ENCODE measurements at places on chromosomes 5 and 9.

DNA sequence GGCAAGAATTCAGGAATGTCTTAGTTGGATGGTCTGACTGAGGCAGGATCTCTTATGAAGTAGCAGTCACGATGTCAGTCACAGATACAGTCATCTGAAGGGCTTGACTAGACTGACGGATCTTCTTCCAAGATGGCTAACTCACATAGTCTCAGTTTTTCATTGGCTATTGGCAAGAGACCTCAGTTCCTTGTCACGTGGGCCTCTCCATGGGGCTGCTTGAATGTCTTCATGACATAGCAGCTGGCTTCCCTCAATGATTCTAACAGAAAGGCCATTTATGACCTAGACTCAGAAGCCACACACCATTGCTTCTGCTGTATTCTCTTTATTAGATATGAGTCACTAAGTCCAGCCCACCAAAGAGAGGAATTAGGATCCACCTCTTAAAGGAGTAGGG, 4.7 kb downstream of the APC start:
- no peak for DNase-seq

- DNase-seq, result no peak
Observed at GRCh38 chr9:134157378-134157885, 6.9 kb downstream of the RNU6ATAC start.

GRCh38 chr5:116709082-116709481, 134.5 kb upstream of the SEMA6A start:
- DNase-seq, result no peak

- DNase-seq, result peak; percentile 43
Observed at GRCh38 chr5:17748201-17748600, 113.9 kb downstream of the TAF11L14 start.

DNA sequence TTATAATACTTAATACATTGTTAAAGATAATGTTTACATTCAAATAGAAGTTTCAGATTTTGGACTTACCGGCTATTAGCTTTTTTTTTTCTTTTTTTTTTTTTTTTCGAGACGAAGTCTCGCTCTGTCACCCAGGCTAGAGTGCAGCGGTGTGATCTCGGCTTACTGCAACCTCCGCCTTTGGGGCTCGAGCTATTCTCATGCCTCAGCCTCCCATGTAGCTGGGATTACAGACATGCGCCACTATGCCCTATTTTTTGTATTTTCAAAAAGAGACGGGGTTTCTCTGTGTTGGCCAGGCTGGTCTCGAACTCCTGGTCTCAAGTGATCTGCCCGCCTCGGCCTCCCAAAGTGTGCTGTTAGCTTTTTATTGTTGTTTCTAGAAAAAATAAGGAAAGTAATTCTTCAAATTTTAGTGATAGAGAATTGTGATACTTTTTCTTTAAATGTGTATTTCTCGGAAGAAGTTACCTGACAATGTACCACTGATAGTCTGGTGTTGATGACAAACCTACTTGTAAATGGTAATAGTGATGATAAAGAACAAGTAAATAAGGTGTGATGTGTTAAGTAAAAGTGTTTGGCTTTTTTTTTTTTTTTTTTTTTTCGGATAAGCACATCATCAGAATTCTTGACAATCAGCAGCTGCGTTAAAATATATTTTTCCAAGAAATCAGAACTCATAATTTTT, 2.7 kb downstream of the CDC42SE2 start:
- no peak for DNase-seq

GRCh38 chr9:112003538-112003937, 106.9 kb downstream of the UGCG start:
- no peak for DNase-seq

DNA sequence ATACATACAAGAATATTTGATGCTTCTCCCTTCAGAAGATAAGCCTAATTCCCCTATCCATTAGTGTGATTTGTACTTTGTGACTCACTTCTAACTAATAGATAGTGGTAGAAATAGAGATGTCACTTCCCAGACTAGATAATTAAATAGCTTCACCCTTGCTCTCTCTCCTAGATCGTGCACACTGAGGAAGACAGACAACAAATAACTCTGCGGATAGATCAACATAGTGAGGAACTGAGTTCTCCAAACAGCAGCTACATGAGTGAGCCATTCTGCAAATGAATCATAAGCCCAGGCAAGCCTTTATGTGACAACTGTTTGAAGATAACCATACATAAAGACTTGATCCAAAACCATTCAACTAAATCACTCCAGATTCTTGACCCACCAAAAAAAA, 1083.4 kb upstream of the C9orf72 start:
- DNase-seq, result no peak

DNA sequence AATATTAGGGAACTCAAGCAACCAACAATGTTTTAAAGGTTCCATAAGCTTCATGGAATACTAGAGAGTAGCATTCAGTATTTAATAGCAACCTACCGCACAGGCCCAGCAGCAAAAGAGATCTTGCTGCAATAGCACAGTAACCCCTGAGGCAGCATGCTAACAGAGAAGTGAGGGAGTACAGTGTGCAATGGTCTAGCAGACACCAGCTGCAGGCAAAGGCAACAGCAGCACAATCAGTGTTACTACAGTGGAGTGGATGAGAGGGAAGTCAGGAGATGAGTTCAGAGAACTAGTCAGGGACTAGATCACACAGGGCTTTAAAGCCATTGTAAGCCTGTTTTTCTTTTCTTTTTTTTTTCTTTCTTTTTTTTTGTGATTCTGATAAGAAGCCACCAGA, 2.8 kb downstream of the TICAM2 start:
- DNase-seq, result peak; percentile 82

DNA sequence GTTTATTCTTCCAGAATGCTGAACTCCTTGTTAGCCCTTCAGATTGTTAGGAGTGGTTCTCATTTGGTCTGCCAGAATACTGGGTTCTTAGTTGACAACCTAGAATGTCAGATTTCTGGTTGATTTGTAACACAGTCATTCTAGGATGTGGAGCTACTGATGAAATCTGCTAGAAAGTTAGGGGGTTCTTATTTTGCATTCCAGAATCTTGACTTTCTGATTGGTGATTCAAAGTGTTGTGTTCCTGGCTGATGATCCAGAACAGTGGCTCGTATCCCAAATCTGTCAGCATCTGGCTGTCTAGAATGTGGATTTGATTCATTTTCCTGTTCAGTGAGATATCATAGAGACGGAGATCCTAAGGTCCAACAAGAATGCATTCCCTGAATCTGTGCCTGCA, 21.9 kb downstream of the PTGS1 start:
- no peak for DNase-seq

DNA sequence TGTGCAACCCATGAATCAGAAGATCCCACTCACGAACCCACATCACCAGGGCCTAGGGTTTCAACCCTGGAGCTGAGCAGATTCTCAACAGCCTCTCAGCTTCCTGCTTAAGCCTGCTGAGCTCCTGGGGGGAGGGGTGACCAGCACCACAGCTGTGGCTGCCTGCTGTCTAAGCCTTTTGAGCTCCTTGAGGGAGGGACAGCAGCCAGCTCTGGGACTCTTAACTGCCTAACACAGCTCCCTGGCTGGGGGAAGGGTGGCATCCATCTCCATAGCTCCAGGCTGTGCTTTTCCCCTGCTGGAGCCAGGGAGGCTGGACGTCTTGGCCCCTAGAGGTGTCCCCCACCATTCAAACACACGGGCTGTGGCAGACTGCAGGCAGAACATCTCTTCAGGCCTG, 250.3 kb downstream of the DMAC1 start:
- no peak for DNase-seq

DNA sequence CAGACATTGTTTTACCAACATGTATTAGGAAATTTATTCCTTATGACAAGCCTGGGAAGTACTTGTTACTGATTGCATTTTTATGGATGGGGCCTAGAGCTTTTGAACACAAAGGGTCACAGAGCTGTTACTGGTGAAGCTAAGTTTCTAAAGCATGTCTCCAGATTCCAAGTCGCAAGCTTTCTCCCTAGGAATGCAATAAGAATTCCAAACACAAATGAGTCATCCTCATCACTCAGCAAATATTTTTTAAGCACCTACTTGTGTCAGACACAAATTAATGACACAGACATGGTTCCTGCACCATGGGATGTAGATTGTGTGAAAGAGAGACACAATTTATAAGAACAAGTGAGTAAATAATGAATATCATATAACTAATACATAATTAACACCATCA, 11.0 kb upstream of the SH3RF2 start:
- DNase-seq, result no peak

Data from suppressor macrophage (primary cell).